Stimulated activated CD8-positive, alpha-beta memory T cell treated with anti-CD3 and anti-CD28 coated beads, Interleukin-12 subunit alpha, Interleukin-12 subunit beta, amount 100 ng/mL, for 1 hour (primary cell): ENCODE measurements at places on chromosomes 5 and 9.

DNA sequence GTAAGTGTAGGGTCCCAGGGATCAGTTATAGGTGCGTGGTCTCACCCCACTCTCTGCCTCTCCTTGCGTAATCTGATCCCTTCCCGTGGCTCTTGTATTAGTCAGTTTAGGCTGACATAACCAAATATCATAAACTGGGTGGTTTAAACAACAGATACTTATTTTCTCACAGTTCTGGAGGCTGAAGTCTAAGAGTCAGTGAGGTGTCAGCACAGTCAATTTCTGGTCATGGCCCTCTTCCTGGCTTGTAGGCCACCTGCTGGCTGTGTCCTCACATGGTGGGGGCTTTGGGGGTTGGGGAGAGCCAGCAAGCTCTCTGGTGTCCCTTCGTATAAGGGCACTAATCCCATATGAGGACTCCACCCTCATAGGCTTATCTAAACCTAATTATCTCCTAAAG is 32.3 kb downstream of the CARTPT start:
- DNase-seq: no peak

- DNase-seq: no peak
These were observed 58.6 kb upstream of the PPARGC1B start for GRCh38 chr5:149671544-149671943.

GRCh38 chr9:113626735-113627495 is 163.4 kb downstream of the RGS3 start:
- no peak for DNase-seq

- no peak for DNase-seq
These were observed 11.7 kb downstream of the KCNV2 start for GRCh38 chr9:2729003-2729402.
